AG08395 (cell line): ENCODE measurements at places on chromosomes 2 and 18.

DNA sequence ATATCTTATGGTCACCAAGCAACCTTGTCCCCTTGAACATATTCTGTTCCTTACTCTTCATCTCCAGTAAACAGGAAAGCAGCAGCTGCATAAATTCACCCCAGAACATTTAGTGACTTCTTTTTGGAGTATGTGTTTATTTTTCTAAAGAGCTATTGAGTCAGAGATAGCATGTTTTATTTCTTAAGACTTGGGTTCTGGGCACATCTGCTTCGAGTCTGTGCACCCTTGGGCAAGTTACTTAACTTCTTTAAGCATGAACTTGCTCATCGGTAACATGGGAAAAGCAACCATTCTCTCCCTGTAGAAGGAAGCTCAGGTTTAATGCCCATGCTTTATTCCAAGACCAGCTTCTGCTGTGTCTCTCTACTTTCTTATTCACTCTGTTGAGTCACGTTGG lies 309.3 kb upstream of the MEX3C start:
- DNase-seq, result no peak

DNA sequence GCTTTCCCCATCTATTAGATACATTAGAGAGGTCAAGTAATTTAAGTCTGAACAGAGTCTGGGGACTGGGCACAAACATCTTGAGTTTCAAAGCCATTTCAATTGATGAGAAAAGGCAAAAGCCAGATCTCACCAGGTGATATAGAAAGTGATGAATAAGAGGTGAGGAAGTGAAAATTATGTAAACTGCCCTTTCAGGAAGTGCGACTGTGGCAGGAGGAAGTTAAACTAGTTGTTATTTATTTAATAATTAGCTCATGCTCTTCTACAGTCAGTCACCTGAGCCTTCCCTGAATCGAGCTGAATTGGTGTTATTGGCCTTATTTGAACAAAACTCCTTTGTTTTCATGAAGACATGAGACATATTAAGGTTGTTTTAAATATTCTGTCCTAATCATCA lies 115.1 kb downstream of the CDH20 start:
- DNase-seq, result no peak

DNA sequence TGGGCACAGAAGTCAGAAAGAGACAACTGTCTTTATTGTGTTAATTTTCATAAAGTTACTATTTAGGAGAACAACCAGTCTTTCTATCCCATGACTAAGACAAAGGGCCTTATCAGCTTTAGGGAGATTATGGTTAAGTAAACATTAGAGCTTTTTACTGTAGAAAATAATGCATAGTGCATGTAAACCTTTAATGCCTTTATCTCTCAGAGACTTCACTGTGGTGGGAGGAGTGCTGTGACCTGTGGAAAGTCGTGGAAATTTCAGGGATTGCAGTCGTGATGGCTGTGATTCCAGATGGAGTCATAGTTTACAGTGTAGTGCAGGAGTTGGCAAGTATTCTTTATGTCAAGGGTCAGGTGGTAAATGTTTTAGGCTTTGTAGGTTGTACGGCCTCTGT lies 15.8 kb downstream of the ZNF236 start:
- no peak for DNase-seq

- DNase-seq, result no peak
Observed at GRCh38 chr2:101168706-101169105, 17.5 kb upstream of the TBC1D8 start.

GRCh38 chr2:202387608-202388342 lies 11.6 kb downstream of the BMPR2 start:
- DNase-seq, result no peak

DNA sequence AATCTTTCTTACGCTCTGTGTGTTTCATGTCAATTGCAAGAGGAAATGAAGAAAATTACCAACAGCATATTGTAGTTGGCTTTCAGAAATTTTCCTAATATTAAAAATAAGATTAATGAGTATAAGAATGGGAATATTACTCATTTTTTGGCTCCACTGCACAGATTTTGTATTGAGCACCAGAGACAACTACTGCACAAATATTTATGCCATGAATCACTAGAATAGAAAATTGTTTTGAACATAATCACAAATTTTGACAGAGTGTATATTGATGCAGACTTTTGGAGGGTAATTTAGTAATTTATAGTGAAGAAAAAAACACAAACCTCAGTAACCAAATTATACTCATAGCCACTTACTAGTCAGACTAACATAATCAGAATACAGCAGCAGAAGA lies 118.3 kb downstream of the DOK6 start:
- DNase-seq, result no peak

GRCh38 chr2:222745836-222746559 lies 74.5 kb downstream of the MOGAT1 start:
- no peak for DNase-seq

DNA sequence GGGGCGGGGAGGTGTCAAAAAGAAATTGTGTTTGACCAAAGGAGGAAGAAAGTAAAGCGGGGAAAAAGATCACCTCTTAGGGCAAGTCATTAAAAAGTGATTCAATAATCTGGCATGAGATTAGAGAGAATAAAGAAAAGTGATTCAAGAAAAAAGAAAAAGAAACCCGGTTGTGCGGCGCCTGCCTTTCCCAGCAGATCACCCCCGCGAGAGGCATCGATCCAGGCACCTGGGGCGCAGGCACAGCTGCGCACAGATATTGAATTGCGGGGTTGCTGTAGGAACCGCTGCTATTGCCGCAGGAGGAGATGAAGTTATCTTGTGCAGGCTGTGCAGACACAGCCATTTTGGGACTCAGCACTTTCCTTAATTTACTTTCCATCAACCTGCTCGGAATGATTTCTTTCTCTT lies 71.2 kb downstream of the PLB1 start:
- DNase-seq, result peak; percentile 25
